ENCODE measurements at places on chromosomes 3 and 15.

- DNase-seq = no peak
Observed at GRCh38 chr3:148971401-148972163, 19.8 kb upstream of the GYG1 start.

- DNase-seq = peak; percentile 54
Observed at GRCh38 chr15:89177633-89178306, 43.6 kb downstream of the RLBP1 start.

DNA sequence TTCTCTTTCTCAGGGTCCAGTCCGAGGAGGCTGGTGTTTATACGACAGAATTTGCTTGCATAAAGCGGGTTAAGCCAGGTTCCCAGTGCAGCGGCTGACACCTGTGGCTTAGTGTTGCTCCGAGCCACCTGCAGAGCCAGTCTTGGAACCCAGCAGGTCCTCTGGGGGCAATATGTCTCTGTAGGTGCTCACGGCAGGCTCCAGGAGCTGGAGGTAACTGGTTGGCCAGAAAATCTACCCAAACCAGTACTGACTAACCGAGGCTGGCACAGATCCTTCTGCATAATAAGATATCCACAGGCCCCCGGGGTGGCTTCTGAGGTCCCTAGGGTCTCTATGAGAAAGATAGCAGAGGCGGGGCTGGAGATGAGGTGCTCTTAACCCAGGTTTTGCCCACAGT, 3.2 kb downstream of the MGLL start:
- no peak for DNase-seq

- no peak for DNase-seq
Observed at GRCh38 chr3:13338996-13339395, 81.1 kb downstream of the NUP210 start.

- no peak for DNase-seq
Observed at GRCh38 chr15:90103701-90104329, 1.5 kb upstream of the IDH2 start.

- no peak for DNase-seq
Observed at GRCh38 chr3:107432646-107433045, 55.4 kb downstream of the CCDC54 start.

GRCh38 chr3:195809796-195810454, 1.8 kb downstream of the MUC4 start:
- DNase-seq = no peak

GRCh38 chr3:100090669-100091005, 23.7 kb downstream of the FILIP1L start:
- DNase-seq = no peak

DNA sequence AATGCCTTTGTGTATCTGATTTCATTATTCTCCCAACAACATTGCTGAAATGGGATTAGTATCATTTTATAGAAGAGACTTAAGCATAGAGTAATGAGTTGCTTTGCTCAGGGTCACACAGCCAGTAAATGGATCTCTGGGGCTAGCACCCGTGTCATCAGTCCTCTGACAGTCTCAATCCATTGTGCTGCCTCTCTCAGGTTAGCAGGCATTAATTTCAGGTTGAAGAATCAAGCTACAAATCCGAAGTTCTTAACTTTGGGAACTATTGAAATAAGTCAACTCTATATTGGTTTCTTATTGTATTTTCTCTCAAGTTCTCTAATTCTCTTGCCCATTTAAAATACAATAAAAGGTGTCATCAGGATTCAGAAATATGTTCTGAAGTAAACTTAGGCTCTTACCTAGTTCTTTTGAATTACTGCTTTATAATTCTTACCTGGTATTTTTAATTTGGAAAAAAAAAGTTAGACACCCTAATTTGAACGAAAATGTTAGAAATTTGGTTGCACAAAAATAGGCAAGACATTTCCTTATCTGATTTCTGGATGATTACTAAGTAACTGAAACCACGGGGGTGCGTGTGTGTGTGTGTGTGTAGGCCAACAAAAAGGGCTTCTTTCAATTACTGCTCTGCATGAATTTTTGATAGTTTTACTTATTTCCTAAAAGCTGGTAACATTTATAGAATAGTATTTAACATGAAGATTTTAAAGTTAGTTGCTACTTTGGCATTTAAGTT, 189.8 kb downstream of the MBNL1 start:
- DNase-seq = no peak

All from activated CD4-positive, alpha-beta T cell treated with anti-CD3 and anti-CD28 coated beads, Interleukin-2, amount 50 U/mL, for 1 hour (primary cell).